Inflammatory macrophage (primary cell): ENCODE measurements at places on chromosomes 1 and 21.
A peak's percentile ranks its signal among the peaks of the same experiment; 100 is the strongest.

- DNase-seq, result no peak
Measured at GRCh38 chr1:117821774-117822482, 107.5 kb downstream of the GDAP2 start.

- no peak for DNase-seq
Measured at GRCh38 chr1:48571303-48571987, 99.4 kb upstream of the SPATA6 start.

GRCh38 chr1:34412598-34413370 lies 236.1 kb downstream of the C1orf94 start:
- no peak for DNase-seq

DNA sequence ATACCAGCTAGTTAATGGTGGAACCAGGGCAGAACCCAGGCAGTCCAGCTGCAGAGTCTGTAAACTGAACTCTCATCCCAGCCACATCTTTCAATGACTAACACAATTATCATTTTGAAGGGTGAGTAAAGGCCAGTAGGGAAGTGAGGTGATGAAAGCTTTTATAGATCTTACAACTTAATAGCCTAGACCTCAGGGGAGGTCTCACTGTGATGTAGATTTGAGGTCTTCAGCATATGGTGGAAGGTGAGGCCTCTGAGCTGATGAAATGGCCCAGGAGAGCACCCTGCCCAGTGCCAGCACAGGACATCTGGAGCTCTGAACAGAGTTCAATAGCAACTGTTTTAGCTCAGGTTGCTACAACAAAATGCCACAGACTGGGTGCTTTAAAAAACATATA lies 44.8 kb upstream of the POU2F1 start:
- no peak for DNase-seq

DNA sequence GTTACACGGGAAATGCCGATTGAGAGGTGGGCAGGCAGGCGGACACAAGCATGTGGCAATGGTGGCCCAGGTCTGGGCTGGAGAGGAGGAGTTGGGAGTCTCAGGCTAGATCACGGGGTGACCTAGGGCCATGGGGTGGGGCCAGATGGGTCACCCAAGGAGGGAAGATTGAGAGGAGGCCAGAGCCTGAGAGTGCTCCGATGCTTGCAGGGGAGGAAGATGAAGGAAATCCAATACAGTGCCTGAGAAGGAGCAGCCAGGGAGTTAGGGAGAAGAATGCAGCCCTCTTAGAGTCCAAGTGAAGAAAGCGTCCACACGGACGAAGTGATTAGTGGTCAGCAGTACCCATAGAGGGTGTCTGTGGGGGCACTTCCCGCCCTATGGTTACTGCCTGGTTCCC lies 61.4 kb upstream of the FAM3B start:
- no peak for DNase-seq

DNA sequence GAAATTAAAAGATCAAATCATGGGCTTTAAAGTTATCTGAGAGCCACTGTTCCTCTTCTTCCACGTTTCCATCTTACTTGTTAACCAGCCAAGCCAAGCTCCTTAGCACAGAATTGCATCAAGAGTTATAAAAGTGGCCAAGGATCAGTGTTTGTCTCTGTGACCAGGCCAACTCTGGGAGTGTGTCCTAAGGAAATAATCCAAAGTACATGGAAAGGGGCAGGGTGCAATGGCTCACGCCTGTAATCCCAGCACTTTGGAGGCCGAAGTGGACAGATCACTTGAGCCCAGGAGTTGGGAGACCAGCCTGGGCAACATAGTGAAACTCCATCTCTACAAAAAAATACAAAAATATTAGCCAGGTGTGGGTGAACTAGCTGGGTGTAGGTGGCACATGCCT lies 10.0 kb upstream of the MPZL1 start:
- no peak for DNase-seq

DNA sequence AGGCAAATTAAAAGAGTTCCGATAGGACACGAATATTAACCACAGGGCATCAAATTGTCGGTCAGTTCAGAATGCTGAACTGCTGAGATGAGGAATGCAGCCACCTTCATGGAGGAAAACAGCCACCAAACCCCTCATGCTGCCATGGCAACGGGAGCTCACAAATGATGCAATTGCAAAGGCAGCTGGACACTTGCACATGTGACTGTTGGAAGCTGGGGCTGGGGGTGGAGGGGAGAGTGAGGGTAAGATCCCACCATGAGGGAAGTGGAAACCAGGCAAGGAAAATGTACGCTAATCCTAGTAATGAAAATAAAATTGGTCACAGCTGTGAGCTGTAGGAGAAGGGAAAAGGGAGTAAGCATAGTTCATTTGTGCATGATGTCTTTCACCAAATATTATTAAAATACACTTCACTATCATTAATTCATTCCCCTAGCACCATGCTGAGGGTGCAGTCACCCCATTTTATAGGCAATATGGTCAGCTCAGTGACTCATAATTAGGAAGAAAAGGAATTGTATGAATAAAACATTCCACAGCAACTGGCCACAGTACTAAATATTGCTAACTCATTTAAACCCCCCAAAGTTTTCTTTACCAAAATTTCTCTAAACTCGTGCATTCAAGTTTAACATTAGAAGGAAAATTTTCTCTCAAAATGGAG lies 15.3 kb downstream of the BECN2 start:
- no peak for DNase-seq

GRCh38 chr1:8407652-8408051 lies 89.7 kb downstream of the SLC45A1 start:
- no peak for DNase-seq

DNA sequence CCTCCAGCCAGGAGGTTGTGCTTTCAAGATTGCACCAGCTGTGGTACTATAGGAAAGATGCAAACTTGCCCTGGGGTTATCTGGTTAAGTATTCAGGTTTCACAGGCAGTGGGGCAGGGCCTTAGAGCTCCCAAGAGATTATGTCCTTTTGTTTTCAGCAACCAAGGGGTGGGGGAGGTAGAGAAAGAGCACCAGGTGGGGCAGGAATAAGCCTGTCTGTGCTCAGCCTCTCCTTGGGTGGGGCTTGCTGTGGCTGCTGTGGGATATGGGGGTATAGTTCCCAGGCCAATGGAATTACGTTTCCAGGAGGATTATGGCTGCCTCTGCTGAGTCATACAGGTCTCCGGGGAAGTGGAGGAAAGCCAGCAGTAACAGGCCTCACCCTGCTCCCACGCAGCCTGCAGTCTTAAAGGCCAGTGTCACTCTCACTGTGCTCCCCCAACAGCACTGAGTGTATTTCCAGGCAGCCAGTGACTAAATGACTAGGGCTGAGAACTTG lies 508.6 kb downstream of the RWDD3 start:
- no peak for DNase-seq

GRCh38 chr1:11780380-11781147 lies 18.6 kb downstream of the C1orf167 start:
- DNase-seq, result no peak

DNA sequence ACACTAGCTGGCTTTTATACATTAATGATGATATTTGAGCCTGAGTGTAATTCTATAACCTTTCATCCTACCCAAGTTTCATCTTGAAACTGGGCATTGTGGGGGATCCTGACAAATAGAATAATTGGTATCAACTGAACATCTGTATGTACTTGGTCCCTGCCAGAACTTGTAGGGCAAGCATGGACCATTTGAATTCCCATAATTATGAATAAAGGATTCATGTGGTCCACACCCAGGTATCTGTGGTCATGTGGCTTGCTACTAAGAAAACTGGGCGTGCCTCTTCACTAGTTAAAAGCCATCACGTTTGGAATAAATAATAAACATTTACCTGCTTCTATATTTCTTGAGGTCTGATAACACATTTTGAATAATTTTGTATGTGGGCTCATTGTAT lies 20.6 kb upstream of the VTCN1 start:
- no peak for DNase-seq

- peak; percentile 74 for DNase-seq
Measured at GRCh38 chr1:235317168-235317567, 10.8 kb downstream of the ARID4B start.

GRCh38 chr1:106817575-106817974 lies 238.9 kb upstream of the PRMT6 start:
- DNase-seq, result no peak

- DNase-seq, result peak; percentile 78
Measured at GRCh38 chr21:43362321-43362791, 64.6 kb downstream of the SIK1 start.

DNA sequence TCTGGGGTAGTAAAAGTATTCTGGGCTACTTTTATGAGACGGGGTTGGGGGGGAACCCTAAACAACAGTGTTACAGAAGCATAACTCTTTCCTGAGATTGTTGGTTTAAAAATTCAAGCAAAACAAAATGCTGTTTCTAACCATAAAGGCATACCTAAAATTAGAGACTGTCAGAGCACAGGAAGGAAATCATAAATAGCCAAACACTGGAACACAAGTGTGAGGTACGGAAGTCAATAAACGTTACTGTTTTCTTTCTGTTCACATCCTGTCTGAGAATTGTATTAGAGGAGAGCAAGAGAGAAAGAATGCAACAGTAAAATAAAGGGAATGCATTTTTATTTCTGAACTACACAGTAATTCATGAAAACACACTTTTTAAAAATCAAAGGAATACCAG lies 42.8 kb upstream of the IL12RB2 start:
- no peak for DNase-seq

- no peak for DNase-seq
Measured at GRCh38 chr1:31354283-31354682, 18.6 kb downstream of the FABP3 start.

- no peak for DNase-seq
Measured at GRCh38 chr1:15167386-15167785, 13.8 kb downstream of the TMEM51 start.

- DNase-seq, result peak; percentile 46
Measured at GRCh38 chr1:44275991-44276405, 62.7 kb downstream of the DMAP1 start.

- peak; percentile 35 for DNase-seq
Measured at GRCh38 chr1:179824265-179824664, 53.3 kb downstream of the TOR1AIP2 start.

DNA sequence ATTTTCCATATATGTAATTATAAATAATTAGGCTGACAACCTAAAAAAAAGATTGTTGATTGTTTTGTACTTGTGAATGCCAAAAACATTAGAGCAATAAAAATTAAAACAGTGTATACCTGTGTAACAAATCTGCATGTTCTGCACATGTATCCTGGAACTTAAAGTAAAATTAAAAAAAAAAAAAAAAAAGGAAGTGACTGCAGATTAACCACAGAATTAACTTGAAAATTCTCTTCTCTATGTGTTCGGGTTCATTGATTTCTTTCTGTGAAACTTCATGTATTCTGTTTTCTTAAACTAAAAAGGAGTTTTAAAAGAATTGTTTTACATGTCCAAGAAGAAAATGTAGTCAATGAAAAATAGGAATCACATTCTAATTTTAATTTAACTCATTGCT lies 95.7 kb downstream of the FASLG start:
- DNase-seq, result no peak

GRCh38 chr1:18464665-18465050 lies 16.1 kb upstream of the KLHDC7A start:
- DNase-seq, result no peak

DNA sequence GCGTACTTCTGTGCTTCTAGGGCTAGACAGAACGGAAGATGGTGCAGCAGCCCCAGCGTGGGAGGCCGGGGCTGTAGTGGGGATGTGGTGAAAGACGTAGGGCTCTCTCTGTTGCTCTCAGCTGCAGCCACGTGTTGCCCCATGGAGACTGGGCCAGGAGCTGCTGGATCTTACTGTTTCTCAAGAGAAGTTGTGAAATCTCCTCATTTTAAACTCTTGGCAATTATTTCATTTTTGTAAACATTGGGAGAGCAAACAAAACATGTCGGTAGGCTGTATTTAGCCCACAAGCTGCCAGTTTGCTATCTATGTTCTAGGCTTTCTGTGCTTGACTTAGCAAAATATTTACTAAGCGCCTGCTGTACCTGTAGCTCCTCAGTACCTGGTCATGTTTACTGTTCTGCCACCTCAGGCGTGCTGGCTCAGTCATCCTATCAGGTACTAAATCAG lies 15.9 kb upstream of the ELOA start:
- peak; percentile 96 for DNase-seq

GRCh38 chr1:244782056-244782455 lies 53.4 kb upstream of the COX20 start:
- no peak for DNase-seq

DNA sequence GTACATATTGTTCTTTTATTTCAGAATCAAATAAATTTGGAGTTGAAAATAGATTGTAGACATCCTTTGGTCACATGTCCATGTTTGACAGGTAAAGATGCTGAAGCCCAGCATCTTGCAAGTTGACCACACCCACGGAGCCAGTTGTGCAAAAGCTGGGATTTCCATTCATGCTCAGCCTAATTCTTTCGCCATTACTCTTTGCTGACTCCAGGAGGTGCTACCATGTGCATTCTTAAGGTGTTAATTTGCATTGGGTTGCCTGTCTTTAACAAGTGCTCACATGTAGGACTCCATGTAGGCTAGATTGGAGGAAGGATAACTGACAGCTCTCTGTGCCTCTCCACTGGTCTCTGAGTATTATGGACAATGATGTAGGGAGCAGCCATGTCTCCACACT lies 660.7 kb downstream of the LMO4 start:
- DNase-seq, result no peak

- DNase-seq, result peak; percentile 26
Measured at GRCh38 chr21:25512095-25513081, 94.9 kb downstream of the MRPL39 start.

- DNase-seq, result no peak
Measured at GRCh38 chr1:244552336-244552735, 91.3 kb downstream of the CATSPERE start.

DNA sequence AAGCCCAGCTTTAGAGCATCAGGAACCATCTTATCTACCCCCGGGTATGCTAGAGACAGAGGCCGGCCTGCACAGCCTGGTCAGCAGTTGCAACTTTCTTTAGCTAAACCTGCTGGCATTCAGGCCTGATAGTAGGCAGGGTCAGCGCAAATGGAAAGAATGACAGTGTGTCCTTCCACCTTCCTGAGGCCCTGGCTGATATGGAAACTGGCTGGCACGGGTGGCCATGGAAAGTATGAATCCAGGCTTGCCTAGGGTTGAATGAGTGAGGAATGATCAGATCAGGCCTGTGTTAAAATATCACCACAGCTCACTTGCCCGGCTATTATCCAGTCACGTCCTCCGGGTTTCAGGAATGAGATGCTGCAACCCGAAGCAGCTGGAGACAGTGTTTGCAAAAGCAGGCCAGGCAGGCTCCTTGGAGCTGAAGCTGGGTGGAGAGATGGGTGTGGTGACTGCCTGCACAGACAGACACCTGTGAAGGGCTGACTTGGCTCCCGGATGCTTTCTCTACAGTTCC lies 34.7 kb downstream of the RCAN1 start:
- no peak for DNase-seq

- no peak for DNase-seq
Measured at GRCh38 chr1:228276174-228276831, 68.5 kb downstream of the OBSCN start.

GRCh38 chr1:222404710-222405109 lies 143.2 kb downstream of the HHIPL2 start:
- no peak for DNase-seq

- no peak for DNase-seq
Measured at GRCh38 chr1:224381880-224382548, 25.3 kb downstream of the CNIH4 start.
